Stimulated activated CD4-positive, alpha-beta T cell treated with anti-CD3 and anti-CD28 coated beads, Interleukin-12 subunit alpha, Interleukin-12 subunit beta, amount 100 ng/mL, for 24 hours (primary cell): ENCODE measurements at places on chromosomes 11 and 22.

GRCh38 chr22:20637750-20638506 is 130.5 kb downstream of the MED15 start:
- no peak for DNase-seq

DNA sequence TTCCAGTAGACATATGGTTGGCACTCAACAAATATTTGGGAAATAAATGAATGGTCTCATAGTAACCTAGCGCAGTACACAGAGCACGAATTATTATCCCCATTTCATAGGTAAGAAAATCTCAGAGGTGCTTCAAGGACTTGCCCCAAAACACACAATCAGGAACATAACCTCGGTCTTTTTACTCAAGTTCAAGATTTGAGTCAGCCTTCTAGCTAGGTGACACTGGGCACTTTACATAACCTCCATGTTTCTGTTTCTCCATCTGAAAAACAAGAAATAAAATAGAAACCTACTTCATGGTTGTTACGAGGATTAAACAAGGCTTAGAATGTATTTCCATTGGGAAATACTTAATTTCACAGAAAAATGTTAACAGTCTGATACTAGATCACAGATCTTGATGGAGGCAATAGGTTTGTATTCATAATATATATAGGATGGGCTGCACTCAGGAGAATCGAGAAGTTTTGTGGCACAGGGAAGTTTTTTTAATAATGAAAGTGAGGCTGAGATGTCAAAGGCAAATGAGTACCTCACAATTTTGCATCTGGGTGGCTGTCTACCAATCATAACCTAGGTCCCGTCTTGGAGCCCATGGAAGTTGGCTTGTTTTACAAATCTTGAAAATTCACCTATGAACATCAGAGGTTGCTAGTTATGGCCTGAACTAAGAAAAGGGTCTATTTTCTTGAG is 147.4 kb upstream of the ZC3H12C start:
- DNase-seq, result no peak

GRCh38 chr22:47806894-47807293 is 1044.4 kb downstream of the TBC1D22A start:
- DNase-seq, result no peak

DNA sequence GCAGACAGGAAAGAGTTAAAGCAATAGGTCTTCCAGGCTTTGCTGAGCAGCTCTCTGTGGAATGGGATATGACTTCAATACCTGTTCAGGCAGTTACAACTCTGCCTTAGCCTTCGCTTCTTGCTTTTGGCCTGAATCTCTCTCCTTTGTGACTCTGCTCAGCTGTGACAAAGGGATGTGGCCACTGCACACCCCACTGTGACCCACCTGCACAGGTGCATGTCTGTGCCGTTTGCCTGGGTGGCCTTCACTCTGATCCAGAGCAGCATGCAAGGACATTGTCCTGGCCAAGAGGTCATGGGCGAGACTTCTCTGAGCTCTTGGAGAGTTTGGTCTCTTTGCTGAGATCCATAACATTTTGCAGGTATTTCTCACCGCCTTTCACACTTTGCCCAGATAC is 891.3 kb downstream of the BRD1 start:
- no peak for DNase-seq

DNA sequence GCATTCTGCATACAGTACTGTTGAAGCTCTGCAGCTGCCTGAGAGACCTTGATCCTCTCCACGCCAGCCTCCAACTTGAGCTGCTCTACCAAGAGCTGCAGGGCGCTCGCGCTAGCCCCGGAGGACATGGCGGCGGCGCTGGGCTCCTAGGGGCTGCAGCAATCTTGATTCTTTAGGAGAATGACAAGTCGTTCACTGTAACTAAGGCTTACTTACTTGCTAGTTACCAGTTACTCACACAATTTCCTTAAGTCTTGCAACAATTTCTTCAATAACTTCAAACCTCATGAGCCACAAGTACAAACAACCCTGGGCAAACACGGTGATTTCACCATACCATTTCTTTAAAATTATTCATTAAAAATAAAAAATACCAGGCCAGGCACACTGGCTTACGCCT is 21.9 kb downstream of the SBF2 start:
- DNase-seq, result no peak

GRCh38 chr22:34992672-34993071 is 73.3 kb upstream of the ISX start:
- DNase-seq, result no peak

GRCh38 chr11:86577644-86578636 is 94.5 kb downstream of the ME3 start:
- DNase-seq, result no peak

GRCh38 chr22:32020117-32020516 is 22.9 kb upstream of the SLC5A1 start:
- DNase-seq, result no peak

DNA sequence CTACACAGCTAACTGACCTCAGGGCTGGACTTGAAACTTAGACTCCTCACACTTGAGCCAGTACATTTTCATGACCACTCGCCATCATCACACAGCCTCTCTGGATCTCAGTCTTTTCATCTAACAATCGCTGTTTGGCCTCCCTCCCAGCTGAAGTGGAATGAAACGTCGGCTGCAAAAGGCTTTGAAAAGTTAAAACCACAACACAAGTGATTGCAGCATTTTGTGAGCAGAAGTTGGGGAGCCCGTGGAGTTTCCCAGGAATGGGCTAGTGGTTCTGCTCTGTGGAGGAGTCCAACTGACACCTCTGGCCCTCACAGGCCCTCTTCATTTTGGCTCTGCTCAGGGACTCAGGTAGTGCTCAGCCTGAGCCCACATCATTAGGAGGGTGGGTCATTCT is 35.9 kb upstream of the TRIM29 start:
- no peak for DNase-seq

- no peak for DNase-seq
Measured at GRCh38 chr11:61516675-61517572, 8.4 kb downstream of the LRRC10B start.

DNA sequence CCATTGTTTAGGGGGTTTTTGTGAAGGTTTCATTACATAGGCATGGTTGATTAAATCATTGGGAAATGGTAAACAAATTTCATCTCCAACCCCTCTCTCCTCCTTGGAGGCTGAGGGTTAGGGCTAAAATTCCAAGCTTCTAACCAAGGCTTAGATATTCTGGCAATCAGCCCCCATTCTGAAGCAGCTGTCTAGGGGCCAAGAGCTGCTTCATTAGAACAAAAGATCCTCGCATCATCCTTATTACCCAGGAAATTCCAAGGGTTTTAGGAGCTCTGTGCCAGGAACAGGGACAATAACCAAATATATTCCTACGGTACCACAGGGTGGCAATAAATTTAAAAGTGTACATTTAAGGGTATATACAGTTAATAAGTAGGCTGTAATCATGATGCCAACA is 22.5 kb upstream of the EED start:
- DNase-seq, result no peak

- no peak for DNase-seq
Measured at GRCh38 chr11:117478126-117478860, 150.6 kb downstream of the CEP164 start.

GRCh38 chr11:4203603-4204360 is 109.2 kb downstream of the RRM1 start:
- DNase-seq, result no peak

GRCh38 chr11:93017821-93018690 is 48.6 kb downstream of the MTNR1B start:
- no peak for DNase-seq

- DNase-seq, result no peak
Measured at GRCh38 chr11:44567876-44568256, 2.4 kb downstream of the CD82 start.

DNA sequence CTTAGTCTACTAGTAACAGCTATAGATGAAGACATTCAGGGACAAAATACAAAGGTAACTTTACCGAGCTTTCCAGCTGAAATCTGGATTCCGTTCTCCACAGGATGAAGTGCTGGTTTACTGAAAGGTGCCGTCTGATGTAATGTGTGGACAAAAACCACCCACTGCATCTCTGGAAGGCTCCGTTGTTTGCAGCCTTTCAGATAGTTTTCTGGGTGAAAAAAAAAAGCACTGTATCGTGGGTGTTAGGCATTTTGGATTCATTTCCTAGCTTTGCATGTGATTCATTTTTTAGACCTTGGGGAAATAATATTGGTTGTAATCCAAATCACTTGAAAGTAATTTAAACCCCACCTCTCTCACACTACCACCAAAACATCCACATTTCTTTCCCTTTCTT is 10.4 kb downstream of the JAM3 start:
- DNase-seq, result no peak

- no peak for DNase-seq
Measured at GRCh38 chr11:112564228-112564955, 303.7 kb upstream of the PLET1 start.

DNA sequence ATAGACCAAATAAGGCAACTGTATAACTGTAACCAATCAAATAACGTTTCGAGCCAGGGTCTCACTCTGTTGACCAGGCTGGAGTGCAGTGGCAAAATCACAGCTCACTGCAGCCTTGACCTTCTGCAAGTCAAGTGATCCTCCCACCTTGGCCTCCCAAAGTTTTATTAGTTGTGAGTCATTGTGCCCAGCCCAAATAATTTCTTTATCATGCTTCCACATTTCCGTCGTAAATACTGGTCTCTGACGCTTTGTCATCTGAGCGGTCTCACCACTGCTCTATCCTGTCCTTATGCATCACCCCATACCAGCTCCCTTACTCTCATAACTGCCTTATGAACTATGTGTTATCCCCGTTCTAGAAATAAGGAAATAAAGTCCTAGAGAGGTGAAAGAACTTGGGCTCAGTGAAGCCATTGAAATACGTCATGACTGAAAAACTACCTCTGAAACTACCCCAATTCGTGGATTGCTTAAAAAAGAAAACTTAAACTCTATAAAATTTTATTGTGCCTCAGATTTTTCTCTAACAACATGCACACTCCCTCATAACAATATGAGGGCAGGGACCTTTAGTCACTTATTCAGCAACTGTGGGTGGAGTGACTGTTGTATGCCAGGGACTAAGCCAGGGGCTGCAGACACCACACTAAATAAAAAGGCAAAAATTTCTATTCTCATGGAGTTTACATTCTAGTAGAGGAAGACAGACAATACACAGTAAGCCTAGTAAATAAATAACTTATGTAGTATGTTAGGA is 15.8 kb upstream of the RTN4RL2 start:
- no peak for DNase-seq
